ENCODE measurements at places on chromosomes 3 and 15. TPM values are rescaled to one million over a fixed set of nuclear protein-coding genes. Genes with fewer than 3 reads are reported as not detected.

Gene BFSP2
- total RNA-seq: not detected

Gene IMPG2
- 0.66 TPM for total RNA-seq

Gene SCG5
- 3.3 TPM for total RNA-seq

Gene SLC2A2
- total RNA-seq: not detected

Gene BSN
- total RNA-seq: 0.81 TPM

Gene ALS2CL
- total RNA-seq: 4.5 TPM

Gene ATP8B4
- 11.1 TPM for total RNA-seq

Gene MST1R
- total RNA-seq: 2.1 TPM

Gene FETUB
- not detected for total RNA-seq

Gene DMXL2
- total RNA-seq: 34.6 TPM

Gene ARNT2
- 6.8 TPM for total RNA-seq

Gene CCR3
- total RNA-seq: not detected

Gene IGDCC3
- not detected for total RNA-seq

Gene PLCL2
- total RNA-seq: 10.0 TPM

Measured in sigmoid colon (tissue), 7 donors.